ENCODE measurements at places on chromosomes 1 and 21.

DNA sequence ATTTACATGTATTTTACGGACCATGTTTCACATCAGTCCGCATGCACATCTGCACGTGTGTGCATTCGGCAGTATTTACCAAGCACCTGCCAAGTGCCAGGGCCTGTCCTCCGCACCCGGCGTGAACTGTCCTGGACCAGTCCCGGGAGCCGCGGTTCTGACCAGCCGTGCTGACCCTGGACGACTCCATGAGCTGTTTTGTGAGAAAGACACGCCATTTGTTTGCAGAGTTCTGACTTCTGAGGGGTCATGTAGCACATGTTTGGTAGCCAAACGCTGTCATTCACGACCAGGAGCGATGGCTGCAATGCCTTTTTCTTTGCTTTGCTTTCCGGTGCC is 3.3 kb upstream of the OLIG2 start:
- no peak for DNase-seq

- DNase-seq = no peak
These were observed 160.9 kb downstream of the SLC44A5 start for GRCh38 chr1:75449998-75450397.

DNA sequence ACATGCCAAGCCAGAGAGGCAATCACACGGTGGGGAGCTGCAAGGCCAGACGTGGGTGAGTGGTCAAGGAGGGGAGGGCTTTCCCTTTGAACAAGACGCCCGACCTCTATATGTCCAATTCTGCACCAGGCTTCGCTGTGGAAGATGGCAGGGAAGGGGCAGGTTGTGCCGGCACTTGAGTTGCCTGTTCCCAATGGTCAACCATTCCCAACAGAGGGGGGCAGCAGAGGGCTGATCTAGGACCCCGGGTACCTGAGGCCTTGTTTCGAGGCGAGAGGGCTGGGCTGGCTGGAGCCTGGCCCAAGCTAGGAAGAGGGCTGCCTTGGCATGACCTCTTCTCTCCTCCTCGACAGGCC is 64.9 kb downstream of the TMEM53 start:
- DNase-seq = no peak

- no peak for DNase-seq
These were observed 21.1 kb downstream of the MAP10 start for GRCh38 chr1:232826318-232826717.

GRCh38 chr1:111988743-111989453 is 570 bp downstream of the KCND3 start:
- no peak for DNase-seq

GRCh38 chr1:92711473-92712165 is 73.3 kb downstream of the EVI5 start:
- DNase-seq = no peak

GRCh38 chr1:180988253-180988752 is 34.4 kb downstream of the STX6 start:
- no peak for DNase-seq

DNA sequence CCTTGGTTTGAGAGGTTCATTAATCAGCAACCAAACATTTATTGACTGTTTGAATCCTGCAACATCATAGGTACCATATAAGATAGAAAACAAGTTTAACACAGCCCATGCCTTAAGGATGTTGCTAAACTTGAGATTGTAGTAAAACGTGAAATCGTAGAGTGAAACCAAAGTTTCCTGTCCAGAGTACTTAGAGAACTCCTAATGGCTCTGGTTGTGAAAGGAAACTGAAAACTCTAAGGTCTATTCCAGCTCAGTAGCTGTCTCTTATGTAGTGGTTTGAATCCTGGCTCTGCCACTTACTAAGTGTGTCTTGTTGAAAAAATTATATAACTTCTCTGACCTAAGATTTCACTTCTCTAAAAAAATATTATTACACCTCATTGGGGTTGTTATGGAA is 310.9 kb downstream of the NTNG1 start:
- no peak for DNase-seq

- DNase-seq = no peak
These were observed 351 bp downstream of the MIXL1 start for GRCh38 chr1:226223786-226224244.

DNA sequence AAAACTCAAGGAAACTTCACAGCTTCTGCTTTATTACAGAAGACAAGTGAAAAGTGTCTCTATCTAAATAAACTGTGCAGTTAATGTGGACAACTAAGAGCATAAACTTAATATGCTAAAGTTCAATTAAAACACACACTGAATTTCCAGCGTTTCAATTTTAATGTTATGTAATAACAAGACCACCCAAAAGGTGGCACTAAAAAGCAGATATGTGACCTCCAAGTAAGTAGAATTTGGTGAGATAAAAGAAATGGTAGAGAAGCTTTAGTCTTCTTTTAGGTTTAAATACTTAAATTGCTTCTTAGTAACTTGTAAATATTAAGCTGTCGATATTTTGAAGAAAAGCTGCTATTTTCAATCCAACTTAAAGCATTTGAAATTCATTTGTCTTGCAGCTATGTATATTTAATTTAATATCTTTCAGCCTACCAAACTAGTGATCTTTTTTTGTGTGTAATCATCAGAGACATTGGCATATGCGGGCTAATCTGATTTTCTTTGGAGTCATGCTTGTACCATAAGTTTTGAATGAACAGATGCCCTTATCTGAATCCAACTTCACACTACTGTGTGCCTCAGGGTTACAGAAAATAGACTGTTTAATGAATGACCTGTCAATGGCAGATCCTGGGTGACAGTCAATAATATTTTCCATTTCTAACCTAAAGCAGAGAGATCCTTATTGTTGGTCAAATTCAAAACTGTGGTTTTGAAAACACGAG is 36.5 kb upstream of the ADAMTS1 start:
- DNase-seq = no peak

GRCh38 chr1:109790735-109791494 is 27.2 kb upstream of the EPS8L3 start:
- peak; percentile 80 for DNase-seq

- no peak for DNase-seq
These were observed 358.7 kb downstream of the TGFB2 start for GRCh38 chr1:218703836-218704235.

DNA sequence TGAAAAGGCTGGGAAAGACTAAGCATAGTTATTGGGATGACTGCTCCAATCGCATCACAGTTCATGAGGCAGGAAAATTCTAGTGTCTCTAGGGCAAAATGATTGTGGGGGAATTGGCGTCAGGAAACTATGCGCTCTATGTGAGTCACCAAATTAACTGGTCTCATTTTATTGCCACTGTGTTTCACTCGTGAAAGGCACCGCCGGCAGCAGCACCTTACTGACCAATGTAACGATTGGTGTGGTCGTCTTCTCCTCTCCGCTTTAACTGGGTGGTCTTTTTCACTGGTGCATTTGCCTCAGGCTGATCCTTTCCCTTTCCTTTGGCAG is 83.5 kb downstream of the SPAG17 start:
- DNase-seq = no peak

DNA sequence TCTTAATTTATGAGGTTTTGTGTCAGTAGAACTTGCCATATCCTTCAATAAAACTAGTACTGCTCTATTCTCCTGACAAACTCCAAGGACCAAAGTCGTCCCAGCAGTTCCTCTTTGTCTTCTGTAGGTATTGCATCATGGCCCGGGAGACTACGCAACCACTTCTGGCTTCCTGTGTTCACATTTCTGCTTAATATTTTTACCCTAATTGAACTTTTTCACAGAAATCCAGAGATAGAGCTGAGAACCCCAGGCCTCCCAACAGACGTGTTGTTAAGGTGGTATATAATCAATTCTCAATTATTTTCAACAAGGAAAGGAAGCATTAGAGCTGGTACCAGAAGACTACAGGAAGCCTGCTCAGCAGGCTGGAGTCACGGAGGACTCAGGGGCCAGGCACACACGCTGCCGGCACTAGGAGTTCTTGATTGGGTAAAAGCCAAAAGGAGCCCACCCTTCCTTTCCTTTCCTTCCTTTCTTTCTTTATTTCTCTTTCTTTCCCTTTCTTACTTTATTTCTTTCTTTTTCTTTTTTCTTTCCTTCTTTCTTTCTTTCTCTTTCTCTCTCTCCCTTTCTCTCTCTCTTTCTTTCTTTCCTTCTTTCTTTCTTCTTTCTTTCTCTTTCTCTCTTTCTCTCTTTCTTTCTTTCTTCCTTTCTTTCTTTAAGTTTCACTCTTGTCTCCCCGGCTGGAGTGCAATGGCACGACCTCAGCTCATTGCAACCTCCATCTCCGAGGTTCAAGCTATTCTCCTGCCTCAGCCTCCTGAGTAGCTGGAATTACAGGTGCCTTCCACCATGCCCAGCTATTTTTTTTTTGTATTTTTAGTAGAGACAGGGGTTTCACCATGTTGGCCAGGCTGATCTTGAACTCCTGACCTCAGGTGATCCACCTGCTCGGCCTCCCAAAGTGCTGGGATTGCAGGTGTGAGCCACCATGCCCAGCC is 173.7 kb downstream of the ZBTB18 start:
- no peak for DNase-seq

DNA sequence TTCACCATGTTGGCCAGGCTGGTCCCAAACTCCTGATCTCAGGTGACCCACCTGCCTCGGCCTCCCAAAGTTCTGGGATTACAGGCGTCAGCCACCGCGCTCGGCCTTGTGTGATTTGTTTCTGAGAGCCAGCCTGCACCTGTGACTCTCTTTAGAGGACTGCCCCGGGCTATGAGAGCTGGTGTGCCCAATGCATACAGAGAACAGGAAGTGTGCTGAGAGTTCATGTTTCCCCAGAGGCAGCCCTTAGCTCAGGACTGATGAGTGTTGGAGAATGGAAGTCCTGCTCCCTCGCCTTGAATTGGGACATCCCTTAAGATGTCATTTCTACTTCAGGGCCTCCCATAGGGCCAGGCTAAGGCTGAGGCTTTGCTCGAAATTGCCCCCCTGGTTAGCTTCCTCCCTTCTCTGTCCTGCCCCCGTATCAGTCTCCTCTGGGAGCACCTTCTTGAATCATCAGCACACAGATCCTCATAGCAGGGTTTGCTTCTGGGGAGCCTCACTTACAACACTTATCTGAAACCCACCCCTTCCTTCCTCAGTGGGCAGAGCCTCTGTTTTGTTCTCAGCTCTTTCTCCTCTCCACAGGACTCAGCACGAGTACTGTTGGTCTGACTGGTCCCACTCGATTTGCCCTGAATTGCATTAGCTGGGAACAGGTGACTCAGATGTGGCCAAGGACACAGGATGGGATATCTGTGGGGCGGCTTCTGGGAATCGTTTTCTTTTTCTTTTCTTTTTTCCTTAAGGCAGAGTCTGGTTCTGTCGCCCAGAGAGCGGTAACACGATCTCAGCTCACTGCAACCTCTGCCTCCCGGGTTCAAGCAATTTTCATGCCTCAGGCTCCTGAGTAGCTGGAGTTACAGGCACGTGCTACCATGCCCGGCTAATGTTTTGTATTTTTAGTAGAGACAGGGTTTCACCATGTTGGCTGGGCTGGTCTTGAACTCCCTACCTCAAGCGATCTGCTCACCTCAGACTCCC is 80.1 kb downstream of the UBIAD1 start:
- no peak for DNase-seq

DNA sequence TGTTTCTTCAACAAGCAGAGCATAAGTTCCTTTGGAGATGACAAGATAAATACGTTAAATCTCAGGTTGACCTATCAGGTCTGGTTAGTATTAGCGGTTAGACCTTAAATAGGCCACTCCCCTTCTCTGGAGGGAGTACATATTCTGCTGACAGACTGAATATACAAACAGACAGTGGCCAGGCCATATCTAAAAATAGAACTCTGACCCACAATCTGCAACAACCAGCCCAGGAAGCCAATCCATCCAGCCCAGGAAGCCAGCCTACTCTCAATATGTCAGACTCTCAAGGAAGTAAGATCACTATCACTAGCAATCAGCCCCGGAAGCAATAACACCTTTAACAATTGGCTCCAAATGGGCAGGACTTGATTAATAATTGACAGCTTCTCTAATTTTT is 6.7 kb downstream of the IL20 start:
- DNase-seq = no peak
